ENCODE measurements at places on chromosomes 6 and 20. TPM values are rescaled to one million over a fixed set of nuclear protein-coding genes. Genes with fewer than 3 reads are reported as not detected.

VGLL2 gene
- not detected for polyA plus RNA-seq

- DNase-seq, result peak; percentile 69
These were observed 526 bp downstream of the SOD2 start for GRCh38 chr6:159692303-159693127.

- DNase-seq, result no peak
These were observed 6.5 kb downstream of the HIVEP2 start for GRCh38 chr6:142938510-142938909.

DNA sequence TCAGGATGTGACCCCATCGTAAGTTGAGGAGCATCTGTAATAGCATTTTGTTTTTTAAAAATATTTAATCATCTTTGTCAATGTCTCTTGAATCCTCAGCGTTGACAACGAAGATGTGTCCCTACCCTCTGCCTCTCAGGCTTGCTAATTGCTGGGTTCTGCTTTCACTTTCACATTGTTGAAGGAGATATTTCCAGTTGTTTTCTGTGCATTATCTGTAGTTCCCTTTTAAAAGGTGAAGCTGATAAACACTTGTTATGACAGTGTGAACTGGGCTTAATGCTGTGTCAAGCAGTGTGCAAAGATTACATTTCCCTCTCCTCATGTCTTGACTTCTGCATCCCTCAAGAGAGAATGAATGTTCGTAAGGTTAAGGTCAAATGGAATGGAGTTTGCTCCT, 54.9 kb downstream of the CSE1L start:
- DNase-seq, result no peak

GRCh38 chr20:6333110-6333509, 210.3 kb upstream of the FERMT1 start:
- DNase-seq, result no peak

TRIM15 gene
- polyA plus RNA-seq, result 2.8 TPM

- no peak for DNase-seq
These were observed 13.6 kb upstream of the SRSF6 start for GRCh38 chr20:43444107-43444506.

CTCFL gene
- 0.08 TPM for polyA plus RNA-seq

- no peak for DNase-seq
These were observed 589.7 kb downstream of the CBLN4 start for GRCh38 chr20:55415567-55416142.

DNA sequence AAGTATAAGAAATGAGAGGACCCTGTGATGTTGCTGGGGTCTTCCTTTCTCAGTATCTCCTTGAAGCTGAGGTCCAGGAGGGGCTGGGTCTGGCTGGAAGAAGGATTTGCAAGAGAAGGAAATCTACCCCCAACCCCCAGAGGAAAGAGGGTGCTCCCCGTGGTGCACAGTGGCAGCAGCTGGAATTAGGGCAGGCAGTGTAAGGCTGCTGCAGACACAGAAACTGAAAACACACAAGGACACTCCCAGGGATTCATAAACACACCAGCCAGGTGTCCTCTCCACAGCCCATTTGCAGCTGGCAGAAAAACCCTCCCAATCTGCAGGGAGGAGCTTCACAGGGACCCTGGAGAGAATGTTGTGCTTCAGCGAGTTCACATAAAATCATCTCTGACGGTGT, 297.2 kb downstream of the CDH26 start:
- peak; percentile 1 for DNase-seq

DNA sequence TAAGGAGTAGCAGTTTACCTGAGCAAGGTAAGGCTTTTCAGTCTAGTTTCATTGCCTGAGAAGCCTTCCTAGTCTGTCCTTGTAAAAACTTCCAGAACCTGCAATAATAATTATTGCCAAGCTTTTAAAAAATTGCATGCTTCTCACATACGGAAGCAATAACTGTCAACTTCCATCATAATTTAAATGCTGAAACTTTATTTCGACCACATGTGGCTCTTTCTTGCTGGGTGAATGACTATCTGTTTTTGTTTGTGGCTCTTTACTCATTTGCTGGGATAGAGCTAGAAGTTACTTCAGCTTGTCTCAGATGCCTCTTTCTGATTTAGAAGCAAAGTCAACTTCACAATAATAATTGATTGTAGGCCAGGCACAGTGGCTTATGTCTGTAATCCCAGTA, 95.9 kb upstream of the COL21A1 start:
- DNase-seq, result no peak

DNA sequence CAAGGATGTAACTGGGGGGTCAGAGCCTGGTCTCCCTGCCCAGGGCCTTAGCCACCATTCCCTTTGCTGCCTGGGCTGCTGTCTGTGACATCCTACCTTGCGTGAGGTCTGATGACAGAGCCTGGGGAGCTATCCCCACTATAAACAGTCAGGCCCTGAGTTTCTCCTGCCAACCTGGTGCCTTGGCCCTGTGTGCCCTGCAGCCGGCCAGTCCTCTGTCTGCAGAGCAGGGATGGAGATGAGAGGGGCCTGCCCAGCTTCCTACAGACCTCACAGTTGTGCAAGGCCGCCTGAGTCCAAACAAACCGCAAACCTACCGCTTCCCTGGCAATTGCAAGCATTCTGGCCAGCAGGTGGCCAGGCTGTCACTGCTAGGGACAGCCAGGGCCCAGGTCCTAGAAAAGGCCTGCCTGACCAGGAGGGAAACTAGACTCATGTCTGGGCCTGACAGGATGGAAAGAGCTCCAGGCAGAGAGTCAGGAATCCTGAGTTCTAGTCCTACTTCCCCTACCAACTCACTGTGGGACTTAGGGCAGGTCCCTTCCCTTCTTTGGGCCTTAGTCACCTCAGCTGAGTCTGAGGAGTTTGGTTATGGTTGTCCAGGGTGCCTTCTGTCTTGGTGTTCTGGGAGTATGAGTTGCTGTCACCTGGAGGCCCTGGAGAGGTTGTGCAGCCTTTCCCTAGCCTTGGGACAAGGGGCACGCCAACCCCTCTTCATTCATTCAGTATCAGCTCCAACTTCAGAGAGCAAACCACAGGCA, 86.2 kb downstream of the VEGFA start:
- DNase-seq, result peak; percentile 57

TRIM31 gene
- 0.16 TPM for polyA plus RNA-seq

DDX43 gene
- 0.31 TPM for polyA plus RNA-seq

DNA sequence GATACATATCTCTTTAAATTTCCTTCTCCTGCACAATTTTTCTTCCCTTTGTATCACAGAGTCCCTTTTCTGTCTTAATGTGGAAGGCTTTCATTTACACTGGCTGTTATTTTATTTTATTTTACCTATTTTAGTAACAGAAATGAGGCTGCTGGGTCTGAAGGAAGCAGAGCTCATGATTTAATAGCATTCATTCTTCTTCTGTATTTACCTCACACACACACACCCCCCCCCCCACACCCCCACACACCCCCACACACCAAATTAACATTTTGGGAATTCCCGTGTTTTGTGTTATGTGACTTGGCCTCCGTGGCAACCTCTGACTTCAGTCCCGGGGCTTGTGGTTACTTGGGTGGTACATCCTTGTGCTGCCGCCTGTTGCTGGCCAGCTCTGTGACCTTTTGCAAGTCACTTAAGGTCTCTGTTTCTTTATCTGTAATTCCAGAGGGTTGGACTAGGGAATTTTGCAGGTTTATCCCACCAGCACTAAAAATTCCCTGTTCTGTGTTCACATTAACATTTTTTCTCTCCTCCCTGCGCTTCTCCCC, 108.8 kb downstream of the TIAM2 start:
- no peak for DNase-seq

- no peak for DNase-seq
These were observed 97.9 kb downstream of the ARID1B start for GRCh38 chr6:156875062-156875461.

- DNase-seq, result no peak
These were observed 217.7 kb downstream of the ADGRB3 start for GRCh38 chr6:68852791-68853190.

DNA sequence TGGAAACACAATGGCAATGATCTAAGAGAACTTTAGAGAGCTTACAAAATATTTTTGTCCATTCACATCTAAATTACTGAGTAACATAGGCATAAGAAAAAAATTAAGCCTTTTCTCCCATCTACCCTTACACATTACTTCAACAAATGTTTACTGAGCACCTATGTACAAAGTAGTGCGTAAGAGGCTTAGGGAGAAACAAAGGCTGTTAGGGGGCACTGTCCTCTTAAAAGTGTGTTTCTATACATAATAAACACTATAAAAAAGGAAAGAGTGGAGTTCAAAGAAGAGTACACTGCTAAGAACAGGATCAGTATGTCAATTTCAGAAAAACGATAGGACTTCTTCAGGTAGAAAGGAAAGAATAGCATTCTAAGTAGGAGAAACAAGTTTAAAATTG, 12.2 kb downstream of the ILRUN start:
- DNase-seq, result no peak

ULBP2 gene
- 0.15 TPM for polyA plus RNA-seq

DNA sequence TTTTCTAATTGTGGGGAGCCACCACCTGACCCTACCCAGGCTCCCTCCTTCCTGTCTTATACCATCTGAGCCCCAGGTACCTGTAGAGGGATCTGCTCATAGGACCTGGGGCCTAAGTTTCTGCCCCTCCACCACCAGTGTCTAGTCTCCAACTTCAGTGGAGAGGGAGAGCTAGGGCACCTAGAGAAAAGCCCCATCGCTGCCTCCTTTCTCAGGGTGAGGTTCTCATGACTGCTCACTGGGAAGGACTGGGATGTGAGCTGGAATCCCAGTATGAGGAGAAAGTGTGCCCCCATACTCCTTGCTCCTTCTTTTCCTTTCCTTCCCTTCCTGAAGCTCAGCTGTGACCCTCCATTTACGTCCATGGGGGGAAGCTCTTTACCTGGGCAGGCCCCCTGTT, 231.6 kb downstream of the LRFN2 start:
- DNase-seq, result peak; percentile 14

- no peak for DNase-seq
These were observed 701 bp downstream of the RFX6 start for GRCh38 chr6:116877743-116878142.

GRCh38 chr6:153563001-153563400, 431.9 kb upstream of the RGS17 start:
- DNase-seq, result no peak

DNA sequence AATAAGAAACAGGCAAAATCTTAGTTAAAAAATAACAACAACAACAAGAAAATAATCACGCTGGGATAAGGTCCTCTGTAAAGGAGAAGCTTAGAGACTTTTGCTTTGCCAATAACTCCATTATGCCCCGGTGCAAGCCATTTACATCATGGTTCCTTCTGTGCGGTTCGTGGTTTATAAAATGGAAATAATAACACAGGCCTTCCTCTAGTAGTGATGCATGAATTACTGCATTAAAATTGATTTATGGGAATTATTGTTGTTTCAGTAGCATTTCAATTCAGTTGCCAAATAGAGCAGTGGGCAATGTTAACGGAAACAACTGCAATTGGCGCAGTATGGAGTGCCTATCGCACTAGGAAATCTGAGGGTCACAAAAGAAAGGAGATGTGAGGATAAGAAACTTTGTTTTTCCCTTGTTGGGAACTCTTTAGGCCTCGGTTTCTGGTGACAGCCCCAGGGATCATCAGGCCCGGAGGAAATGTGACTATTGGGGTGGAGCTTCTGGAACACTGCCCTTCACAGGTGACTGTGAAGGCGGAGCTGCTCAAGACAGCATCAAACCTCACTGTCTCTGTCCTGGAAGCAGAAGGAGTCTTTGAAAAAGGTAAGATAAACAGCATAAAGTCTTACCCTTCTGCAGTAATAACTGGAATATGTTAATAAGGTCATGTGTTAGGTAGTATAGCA, 1.1 kb downstream of the CD109 start:
- DNase-seq, result no peak

MUC21 gene
- 0.02 TPM for polyA plus RNA-seq

IBTK gene
- 14.1 TPM for polyA plus RNA-seq

GRCh38 chr20:15710636-15711035, 862.6 kb downstream of the KIF16B start:
- DNase-seq, result no peak

GRCh38 chr6:159609652-159610178, 83.3 kb downstream of the SOD2 start:
- DNase-seq, result no peak

DNA sequence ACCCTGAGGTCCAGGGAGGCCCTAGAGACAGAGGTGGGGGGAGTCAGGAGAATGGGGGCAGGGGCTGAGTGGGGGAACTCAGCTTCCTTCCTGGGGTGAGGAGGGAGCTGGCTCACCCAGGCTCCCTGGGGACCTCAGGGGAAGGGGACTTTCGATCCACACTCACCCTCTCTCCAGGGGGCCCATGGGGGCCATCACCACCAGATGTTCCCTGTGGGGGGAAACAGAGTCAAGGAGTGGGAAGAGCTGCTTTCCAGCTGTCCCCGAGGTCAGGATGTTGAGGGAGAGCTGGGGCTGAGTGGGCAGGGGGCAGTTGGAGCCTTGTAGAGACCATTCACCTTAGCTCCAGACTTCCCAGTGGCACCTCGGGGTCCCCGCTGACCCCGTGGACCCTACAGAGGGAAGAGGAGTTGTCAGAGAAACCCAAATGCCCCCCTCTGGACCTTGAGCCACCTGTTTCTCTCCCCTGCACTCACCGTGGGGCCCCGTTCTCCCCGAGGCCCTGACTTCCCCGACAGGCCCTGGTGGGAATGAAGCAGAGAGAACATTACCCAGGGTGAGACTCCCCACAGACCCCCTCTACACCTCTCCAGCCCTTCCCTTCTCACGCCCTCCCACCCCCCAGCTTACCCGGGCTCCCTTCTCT, 18.6 kb downstream of the COL11A2 start:
- DNase-seq, result no peak

OSBPL2 gene
- polyA plus RNA-seq, result 9.9 TPM

LZTS3 gene
- 3.7 TPM for polyA plus RNA-seq

DNA sequence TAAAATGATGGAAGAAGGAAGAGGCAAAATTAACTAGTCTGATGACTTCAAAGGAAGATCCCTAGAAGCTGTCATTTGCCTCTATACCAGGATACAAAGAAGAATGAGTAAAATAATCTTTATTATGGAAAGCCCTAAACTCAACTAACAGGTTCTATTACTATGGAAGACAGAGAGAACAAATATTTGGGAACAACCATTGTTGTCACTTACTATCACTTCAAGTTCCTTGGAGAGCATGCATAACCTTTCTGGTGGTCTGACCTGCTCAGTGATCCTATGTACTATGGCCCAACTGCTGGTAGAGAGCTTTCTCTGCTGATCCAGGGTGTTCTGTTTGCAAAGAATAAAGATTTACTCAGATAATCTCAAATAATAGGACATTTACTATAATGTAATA, 62.8 kb upstream of the TASP1 start:
- DNase-seq, result no peak

GRCh38 chr6:14964556-14965270, 281.2 kb upstream of the JARID2 start:
- DNase-seq, result no peak

ILRUN gene
- polyA plus RNA-seq, result 20.3 TPM

GRCh38 chr6:150697515-150697914, 97.8 kb downstream of the PLEKHG1 start:
- DNase-seq, result no peak

DNA sequence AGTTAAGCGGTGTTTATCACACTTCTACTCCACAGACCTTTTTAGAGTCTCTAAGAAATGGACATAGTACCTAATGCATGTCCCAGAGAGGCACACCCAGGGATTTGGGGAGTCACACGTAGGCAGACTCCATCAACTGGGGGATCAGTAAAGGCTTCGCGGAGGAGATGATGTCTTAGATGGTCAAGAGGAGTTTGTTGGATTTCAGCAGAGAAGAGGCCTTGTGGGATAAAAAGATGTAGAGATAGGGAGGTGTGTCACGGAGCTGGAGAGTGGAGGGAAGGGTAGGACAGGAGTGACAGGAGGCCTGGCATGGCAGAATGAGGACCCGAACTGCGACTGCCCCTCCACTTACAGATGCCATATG, 9.1 kb downstream of the DYNLRB1 start:
- no peak for DNase-seq

HCRTR2 gene
- polyA plus RNA-seq, result not detected

PTK6 gene
- 0.36 TPM for polyA plus RNA-seq

Data from liver (tissue), 10 donors.